GM03348 (cell line): ENCODE measurements at places on chromosomes 5 and 9.

DNA sequence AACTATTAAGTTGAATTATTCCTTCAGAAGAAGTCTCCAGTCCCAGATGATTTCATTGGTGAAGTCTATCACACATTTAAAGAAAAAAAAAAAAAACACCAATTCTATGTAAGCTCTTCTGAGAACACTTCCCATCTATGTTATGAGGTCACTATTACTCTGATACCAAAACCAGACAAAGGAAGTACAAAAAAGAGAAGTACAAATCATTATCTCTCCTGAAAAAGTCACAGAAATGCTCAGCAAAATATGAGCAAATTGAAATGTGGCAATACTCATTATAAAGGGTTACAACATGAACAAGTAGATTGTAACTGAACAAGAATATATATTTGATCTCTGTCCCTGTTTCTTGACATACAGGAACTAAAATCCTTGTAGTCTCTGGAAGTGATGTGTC is 280.4 kb downstream of the TLE1 start:
- DNase-seq: no peak

GRCh38 chr5:150411245-150411979 is 1.3 kb downstream of the CD74 start:
- no peak for DNase-seq

DNA sequence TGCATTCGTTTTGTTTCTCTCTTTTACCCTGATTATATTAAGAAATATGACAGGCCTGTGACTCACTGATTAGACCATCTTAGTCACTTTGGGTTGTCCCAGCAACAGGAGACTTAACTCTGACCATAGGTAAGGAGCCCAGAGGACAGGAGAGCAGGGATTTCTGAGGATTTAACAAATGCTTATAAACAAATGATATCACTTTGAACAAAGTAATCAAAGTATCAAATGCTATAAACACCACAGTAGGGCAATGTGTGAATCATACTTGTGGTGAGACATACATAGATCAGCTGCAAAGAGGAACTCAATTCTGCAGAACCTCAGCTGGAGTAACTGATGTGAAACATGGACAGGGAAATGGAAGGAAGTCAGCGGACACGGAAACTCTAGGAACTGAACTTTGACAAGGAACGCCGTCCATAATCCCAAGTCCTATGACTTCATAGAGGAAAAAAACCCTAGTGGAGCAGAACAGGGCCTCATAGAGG is 190.6 kb upstream of the MSX2 start:
- no peak for DNase-seq

DNA sequence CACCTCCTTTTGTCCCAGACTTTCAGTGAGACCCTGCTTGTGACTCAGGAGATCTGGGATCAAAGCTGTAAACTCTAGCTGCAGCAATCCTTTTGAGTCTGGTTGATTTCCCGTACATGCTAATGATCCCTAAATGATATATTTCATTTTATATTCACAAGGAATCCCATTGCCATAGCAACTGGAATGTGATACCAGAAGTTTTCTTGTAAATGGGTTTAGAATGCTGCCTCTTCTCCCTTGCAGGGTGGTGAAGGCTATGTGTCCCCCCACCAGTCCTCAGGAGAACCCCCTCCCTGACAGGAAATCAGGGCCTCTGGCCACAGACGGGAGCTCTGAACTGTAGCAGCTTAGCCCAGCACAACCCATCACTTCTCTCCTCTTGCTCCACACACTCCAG is 215.0 kb downstream of the FSTL4 start:
- no peak for DNase-seq

DNA sequence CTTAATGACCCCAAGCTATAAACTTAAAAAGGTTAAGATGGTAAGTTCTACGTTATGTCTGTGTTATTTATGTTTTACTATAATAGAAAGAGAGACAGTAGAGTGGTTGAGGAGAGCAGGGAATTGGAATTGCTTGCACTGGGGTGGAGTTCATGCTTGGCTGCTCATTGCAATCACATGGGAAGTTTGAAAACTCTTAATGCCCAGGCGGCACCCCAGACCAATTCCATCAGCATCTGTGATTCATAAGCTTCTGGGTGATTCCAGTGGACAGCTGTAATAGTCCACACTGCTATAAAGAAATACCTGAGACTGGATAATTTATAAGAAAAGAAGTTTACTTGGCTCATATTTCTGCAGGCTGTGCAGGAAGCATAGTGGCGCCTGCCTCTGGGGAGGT is 323.9 kb upstream of the MSX2 start:
- DNase-seq: no peak
